Naive thymus-derived CD8-positive, alpha-beta T cell (primary cell): ENCODE measurements at places on chromosomes 7 and 10. TPM values are rescaled to one million over a fixed set of nuclear protein-coding genes. Genes with fewer than 3 reads are reported as not detected.

The C7orf33 gene
- total RNA-seq = not detected

The SPAM1 gene
- not detected for total RNA-seq

The SORCS1 gene
- total RNA-seq = not detected

The AGAP6 gene
- 28.6 TPM for total RNA-seq

The ADRB1 gene
- not detected for total RNA-seq

The NEBL gene
- total RNA-seq = 0.26 TPM

The NEUROG3 gene
- not detected for total RNA-seq

The ASB4 gene
- not detected for total RNA-seq

The FAM25G gene
- total RNA-seq = not detected

The HOGA1 gene
- not detected for total RNA-seq

The LLCFC1 gene
- total RNA-seq = not detected

The ZYX gene
- 138 TPM for total RNA-seq

The ERVW-1 gene
- 0.16 TPM for total RNA-seq

The ENO4 gene
- total RNA-seq = not detected

The PDGFA gene
- total RNA-seq = 0.30 TPM

The CHCHD1 gene
- total RNA-seq = 22.1 TPM

The SFRP5 gene
- total RNA-seq = 14.4 TPM

The NCF1 gene
- total RNA-seq = 13.0 TPM

The DNAJC30 gene
- total RNA-seq = 23.7 TPM

The ATG9B gene
- 42.2 TPM for total RNA-seq

The ANKRD61 gene
- not detected for total RNA-seq

The ANXA8L1 gene
- total RNA-seq = not detected

The DRGX gene
- not detected for total RNA-seq

The UCMA gene
- not detected for total RNA-seq

The TLX1 gene
- total RNA-seq = not detected

The INHBA gene
- not detected for total RNA-seq

The ELOVL3 gene
- total RNA-seq = not detected

The SLC39A12 gene
- not detected for total RNA-seq

The UTF1 gene
- total RNA-seq = not detected

The ZNF722 gene
- not detected for total RNA-seq

The SPDYE2 gene
- 0.41 TPM for total RNA-seq

The DEPP1 gene
- not detected for total RNA-seq

The ZNF727 gene
- total RNA-seq = 2.3 TPM

The MAGI2 gene
- 0.65 TPM for total RNA-seq

The CNNM1 gene
- total RNA-seq = 0.49 TPM

The FAM25A gene
- total RNA-seq = not detected

The LFNG gene
- 153 TPM for total RNA-seq

The THSD7A gene
- not detected for total RNA-seq

The CALML5 gene
- total RNA-seq = not detected

The INPP5F gene
- 10.9 TPM for total RNA-seq

The MNX1 gene
- total RNA-seq = not detected

The POLR2J3 gene
- total RNA-seq = 104 TPM

The DDC gene
- total RNA-seq = not detected

The OPN1SW gene
- not detected for total RNA-seq

The ADAM12 gene
- total RNA-seq = not detected

The DGKI gene
- total RNA-seq = not detected

The BBS9 gene
- total RNA-seq = 22.0 TPM

The FAM185A gene
- total RNA-seq = 11.6 TPM

The STK32C gene
- 10.2 TPM for total RNA-seq

The CALML3 gene
- total RNA-seq = not detected

The METTL27 gene
- 3.0 TPM for total RNA-seq

The TMEM120A gene
- 31.4 TPM for total RNA-seq
